ENCODE measurements at places on chromosomes 7 and 10.

GRCh38 chr7:110311556-110311955 is 779.4 kb upstream of the LRRN3 start:
- DNase-seq, result no peak

DNA sequence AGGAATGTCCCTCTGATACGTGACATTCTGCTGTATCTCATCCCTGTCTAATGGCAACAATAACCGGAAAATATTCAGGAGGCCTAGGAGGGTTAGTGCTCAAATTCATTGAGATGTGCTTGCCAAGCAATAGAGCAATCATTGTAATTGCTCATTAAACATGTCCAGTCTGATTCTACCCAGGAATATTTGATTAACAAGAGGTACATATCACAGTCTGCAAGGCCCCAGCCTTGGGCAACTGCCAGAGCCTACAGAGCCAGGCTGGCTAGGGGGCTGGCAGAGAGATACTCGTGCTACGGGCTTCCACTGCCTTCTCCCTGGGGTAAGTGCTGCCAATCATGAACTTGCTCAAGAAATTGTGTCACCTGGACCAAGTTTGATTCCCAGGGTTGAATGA is 99.1 kb downstream of the ALOX5 start:
- no peak for DNase-seq

DNA sequence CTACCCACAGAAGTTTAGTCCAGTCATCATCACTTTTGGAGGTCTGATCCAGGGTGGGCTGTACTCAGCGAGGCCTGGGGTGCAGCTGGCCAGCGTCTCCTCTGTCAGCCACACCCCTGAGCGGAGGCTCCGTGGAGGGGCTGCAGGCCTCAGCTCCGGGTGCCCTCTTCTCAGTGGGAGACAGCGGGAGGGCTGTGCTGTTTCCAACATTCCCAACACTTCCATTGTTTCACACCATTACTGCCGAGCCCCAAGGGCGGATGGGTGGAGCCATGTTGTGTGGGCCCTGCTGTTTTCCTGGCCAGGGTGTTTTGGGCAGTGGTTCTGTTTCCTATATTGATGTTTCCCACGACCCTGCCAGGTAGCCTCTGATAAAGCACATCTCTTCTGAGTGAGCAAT is 95.0 kb downstream of the MKI67 start:
- DNase-seq, result no peak

GRCh38 chr7:85011127-85011526 is 175.7 kb downstream of the SEMA3D start:
- DNase-seq, result no peak

GRCh38 chr7:51606601-51607154 is 290.1 kb upstream of the COBL start:
- DNase-seq, result no peak

- DNase-seq, result no peak
Measured at GRCh38 chr10:122779924-122780323, 65.7 kb downstream of the CUZD1 start.

GRCh38 chr7:94314413-94315410 is 80.0 kb upstream of the COL1A2 start:
- no peak for DNase-seq

DNA sequence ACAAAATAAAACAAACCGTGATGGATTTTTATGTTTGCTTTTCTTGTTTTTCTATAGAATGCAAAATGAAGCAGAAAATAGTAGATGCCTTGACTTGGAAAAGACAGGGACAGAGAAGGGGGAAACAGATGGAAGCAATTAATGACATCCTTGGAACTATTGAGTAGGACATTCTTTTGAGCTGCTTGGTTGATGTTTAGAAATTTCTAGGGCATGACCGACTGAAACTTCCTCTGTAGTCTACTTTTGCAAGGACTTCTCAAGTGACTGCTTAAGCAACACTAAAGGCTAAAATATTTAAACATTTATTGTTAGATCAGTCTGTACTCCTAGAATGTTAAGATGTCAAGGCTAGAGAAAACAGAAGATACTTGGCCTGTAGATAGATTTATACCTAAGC is 49.4 kb downstream of the VCL start:
- DNase-seq, result no peak

DNA sequence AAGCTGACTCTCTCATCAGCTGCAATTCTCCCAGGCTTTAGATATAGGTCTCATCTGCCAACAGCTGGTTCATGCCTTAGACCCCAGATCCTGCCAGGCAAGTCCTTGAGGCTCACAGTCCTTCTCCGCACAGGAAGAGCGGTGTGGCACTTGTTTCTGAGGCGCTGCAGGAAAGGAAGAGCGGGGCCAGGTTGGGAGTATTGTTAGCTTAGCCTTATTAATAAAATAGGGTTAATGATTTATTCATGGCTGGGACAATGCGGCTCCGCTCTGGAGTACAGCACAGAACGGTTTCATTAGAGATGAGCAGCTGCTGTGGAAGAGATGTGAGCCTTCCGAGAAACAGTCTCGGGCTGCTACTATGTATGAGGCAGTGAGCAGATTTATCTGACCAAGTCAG is 78.1 kb downstream of the FZD1 start:
- DNase-seq, result no peak

- no peak for DNase-seq
Measured at GRCh38 chr10:127762925-127763324, 25.9 kb downstream of the FOXI2 start.

DNA sequence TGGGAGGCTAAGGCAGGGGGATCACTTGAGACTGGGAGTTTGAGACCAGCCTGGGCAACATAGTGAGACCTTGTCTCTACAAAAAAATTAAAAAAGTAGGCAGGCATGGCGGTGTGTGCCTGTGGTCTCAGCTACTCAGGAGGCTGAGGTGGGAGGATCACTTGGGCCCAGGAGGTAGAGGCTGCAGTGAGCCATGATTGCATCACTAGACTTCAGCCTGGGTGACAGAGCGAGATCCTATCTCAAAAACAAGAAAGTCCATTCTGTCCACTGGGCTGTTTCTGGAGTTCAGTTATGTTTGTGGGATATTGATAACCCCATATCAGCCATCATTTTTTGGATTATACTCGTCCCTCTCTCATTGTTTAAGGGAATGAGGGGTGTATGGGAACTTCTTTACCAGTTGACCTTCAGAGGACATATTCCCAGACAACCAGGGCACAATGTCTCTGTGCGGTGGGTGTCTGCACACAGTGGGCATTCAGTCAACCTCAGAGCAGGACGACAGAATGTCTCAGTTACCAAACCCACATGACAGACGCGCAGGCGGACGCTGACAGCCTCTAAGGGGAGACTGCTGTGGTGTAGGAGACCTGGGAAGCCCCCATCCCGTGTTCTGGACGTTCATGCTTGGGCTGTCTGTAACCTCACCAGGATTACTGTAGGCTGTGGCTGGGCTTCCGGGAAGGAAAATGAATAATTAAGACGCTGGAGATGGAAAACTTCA is 69.4 kb downstream of the CARD11 start:
- peak; percentile 1 for DNase-seq

GRCh38 chr10:8066124-8066523 is 11.6 kb downstream of the GATA3 start:
- no peak for DNase-seq

- no peak for DNase-seq
Measured at GRCh38 chr7:76278540-76278939, 23.9 kb upstream of the HSPB1 start.

- DNase-seq, result no peak
Measured at GRCh38 chr7:37674531-37674930, 9.0 kb upstream of the GPR141 start.

DNA sequence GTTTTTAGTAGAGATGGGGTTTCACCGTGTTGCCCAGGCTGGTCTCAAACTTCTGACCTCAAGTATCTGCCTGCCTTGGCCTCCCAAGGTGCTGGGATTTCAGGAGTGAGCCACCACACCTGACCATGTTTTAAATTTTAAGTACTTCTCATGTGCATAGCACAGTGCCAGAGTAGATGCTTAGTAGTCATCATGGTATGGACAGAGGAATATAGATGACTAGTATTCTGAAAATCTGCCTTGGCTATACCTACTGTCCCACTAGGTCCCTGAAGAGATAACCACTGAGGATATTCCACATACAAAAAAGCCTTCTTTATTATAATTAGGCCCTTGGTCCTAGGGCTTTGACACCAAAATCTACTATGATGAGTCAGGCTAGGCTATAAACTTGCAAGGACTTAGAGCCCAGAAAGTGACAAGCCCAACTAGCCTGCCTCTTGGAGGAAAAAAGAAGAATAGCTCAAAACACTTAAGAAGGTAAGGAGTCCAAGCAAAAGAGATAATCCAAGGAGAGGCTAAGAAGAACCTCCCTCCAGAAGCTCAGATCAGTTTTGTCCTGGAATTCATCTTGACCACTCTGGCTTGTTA is 34.0 kb downstream of the LUC7L2 start:
- no peak for DNase-seq

GRCh38 chr7:129843365-129843898 is 109.3 kb downstream of the UBE2H start:
- DNase-seq, result no peak

GRCh38 chr7:136717910-136718557 is 150.4 kb upstream of the CHRM2 start:
- no peak for DNase-seq

DNA sequence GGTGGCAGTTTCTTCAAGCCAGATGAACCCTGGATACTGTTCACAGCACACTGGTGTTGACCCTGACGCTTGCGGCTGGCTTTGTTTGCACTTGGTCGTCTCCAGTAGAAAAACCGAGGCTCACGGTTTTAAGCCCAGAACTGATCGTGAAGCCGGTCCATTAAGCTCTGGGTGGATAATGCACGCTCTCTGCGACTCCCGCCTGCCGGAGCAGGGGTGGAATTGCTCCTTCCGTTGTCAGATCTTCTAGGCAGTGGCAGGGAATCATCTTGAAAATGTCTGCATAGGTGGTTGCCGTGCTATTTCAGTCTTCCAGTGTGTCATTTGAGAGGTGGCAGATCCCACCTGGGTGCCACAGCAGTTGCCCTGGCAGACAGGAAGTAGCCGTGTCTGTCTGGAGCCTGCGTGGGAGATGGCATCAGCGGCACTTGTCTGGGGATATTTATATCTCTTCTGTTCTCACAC is 35.9 kb upstream of the AP5Z1 start:
- DNase-seq, result peak; percentile 38

GRCh38 chr10:118626953-118627352 is 31.5 kb upstream of the PRLHR start:
- DNase-seq, result no peak

GRCh38 chr10:13648425-13648824 is 61.7 kb downstream of the PRPF18 start:
- DNase-seq, result no peak

DNA sequence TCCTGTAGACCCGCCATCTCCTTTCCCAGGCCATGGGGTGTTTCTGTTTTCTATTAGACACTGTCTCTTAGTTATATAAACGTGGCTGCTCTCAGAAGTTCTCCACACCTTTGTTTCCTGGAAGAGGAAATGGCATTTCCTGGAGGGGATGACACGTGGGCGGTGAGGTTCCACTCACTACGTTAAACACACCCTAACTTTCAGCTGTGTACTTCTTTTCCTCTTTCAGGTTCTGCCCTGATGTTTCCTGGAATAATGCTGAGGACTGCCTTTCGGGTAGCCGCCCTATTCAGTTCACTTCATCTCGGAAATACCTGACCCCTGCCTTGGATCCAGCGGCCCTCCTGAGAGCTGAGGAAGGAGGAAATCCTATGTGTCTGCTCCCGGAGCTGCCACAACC is 3.4 kb upstream of the PRKCQ start:
- DNase-seq, result peak; percentile 79

DNA sequence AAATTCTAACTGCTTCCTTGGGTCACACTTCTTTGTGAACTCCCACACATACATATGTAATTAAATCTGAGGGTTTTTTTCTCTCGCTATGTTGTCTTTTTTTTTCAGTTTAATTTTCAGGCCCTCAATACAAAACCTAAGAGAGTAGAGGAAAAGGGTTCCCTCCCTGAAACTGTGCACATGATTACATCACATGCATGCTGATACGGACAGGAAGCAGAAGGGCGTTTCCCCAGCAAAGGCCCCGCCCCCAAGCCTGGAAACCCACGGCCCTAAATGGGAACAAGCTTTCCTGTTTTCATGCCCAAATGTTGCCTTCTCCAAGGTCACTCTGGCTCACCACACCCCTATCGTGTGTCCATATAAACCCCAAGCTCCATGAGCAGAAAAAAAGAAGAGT is 115.4 kb downstream of the TEX36 start:
- DNase-seq, result no peak

- DNase-seq, result no peak
Measured at GRCh38 chr10:62831346-62831745, 15.2 kb upstream of the EGR2 start.

DNA sequence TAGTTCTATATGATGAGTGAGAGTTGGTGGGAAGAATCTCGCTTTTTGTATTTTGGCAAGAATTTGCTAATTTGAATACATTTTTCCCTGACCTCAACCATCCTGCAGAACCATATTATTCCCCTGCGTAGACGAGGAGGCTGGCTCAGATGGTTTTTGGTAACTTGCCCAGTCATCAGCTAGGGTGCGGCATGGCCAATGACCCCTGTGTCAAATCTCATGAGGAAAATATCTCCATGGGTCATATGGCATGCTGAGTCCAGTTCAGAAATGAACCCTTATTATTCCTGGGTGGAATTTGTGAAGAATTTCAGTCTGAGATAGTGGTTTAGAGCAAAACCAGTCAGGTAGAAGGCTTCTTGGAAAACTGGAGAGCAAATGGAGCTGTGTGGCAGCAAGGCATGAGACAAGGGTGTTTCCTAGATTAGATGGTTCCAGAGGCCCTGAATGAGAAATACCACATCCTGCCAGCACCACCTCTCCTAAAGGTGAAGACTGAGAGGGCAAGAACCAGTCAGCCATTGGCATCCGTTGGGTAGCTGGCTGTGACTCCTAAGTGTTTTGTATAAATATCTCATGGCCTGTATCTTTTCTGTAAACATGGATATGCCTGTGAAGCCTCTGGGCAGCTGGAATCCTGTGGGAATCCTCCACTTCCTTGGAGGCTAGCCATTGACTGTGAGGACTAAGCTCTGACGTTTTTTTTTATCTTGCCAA is 5.8 kb upstream of the UPP1 start:
- DNase-seq, result peak; percentile 33

DNA sequence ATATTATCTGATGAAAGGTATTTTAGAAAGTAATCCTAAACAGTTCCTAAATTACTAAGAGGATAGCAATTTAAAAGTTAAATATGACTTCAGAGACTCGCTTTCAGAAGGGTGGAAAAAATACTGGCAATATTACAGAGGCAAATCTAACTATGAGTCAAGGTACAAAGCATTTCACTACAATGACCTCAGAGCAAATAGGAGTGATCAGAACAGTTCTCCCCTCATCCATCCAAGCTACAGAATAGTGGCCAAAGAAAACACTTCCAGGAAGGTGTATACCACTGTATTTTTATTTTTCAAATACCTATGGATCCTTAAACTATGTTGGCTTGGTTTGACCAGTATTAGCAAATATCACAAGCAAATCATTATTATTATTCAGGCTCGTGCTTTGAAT is 112.8 kb upstream of the ODAD2 start:
- DNase-seq, result no peak

- DNase-seq, result no peak
Measured at GRCh38 chr7:151633516-151633812, 113.8 kb upstream of the RHEB start.

DNA sequence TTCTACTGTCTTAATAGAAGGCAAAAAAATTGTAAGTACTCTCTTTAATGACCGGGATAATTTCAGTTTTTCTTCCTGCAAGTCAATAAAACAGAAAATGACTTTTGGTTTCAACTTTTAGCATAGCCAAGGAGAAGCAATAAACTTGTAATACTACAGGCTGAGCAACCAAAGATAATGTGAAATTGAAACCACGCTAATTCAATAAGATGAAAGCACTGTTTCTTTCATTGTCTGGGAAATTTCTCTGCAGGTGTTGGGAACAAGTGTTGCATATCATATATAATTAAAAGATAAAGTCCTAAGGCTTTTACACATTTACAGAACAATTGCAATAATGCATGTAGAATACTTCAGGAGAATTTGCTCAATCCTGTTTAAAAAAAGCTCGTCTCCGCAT is 462.3 kb downstream of the PAXIP1 start:
- DNase-seq, result no peak

Data from stimulated activated naive CD8-positive, alpha-beta T cell treated with anti-CD3 and anti-CD28 coated beads, Interleukin-15, Interleukin-2, amounts not matched to agents 100 U/mL and 50 U/mL, for 24 hours (primary cell).